ENCODE measurements at places on chromosomes 7 and 10.

DNA sequence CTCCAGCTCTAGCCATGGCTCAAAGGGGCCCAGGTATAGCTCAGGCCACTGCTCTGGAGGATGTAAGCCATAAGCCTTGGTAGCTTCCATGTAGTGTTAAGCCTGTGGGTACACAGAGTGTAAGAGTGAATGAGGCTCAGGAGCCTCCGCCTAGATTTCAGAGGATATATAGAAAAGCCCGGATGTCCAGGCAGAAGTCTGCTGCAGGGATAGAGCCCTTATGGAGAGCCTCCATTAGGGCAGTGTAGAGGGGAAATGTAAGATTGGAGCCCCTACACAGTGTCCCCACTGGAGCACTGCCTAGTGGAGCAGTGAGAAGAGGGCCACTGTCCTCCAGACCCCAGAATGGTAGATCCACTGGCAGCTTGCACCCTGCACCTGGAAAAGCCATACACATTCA is 240.8 kb upstream of the KLF14 start:
- no peak for DNase-seq

- DNase-seq = no peak
Observed at GRCh38 chr7:92303761-92304160, 58.0 kb downstream of the ANKIB1 start.

DNA sequence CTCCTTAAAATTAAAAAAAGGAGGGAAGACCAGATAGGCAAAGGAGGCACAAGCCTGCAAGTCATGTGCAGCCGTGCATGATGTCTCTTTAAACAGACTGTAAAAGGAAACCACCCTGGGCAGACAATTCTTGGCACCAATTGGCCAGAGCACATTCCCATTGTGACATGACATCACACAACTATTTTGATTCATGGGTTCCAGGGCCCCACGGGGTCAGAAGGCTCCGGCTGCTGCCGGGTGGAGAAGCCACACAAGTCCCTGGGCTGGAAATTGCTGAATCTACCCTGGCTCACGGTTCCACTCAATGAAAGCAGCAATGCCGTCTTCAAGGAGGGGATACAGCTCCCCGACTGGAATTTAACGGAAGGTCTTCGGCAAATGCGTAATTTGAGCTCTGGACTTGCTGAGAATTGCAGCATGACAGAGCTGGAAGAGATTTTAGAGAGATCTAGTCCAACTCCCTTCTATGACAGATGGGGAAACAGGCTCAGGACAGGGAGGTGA is 140.5 kb downstream of the PRKAG2 start:
- DNase-seq = peak; percentile 92

- no peak for DNase-seq
Observed at GRCh38 chr10:343231-344220, 208.3 kb downstream of the ZMYND11 start.

DNA sequence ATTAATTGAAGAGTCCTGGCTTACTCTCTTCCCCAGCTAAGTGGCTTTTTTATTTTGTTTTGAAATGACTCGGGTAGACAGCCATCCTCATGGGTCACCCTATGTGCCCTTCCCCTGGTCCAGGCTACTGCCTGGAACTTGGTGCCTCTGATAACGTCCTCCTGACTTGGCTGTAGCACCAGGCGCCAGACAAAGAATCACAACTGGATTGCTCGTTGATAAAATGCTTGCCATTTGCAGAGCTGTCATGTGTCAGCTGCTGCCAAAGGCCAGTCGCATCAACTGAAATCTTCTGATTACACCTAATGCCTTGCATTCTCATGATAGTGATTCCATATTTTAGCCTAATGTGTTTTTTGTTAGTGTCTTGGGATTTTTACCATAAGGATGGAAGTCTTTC is 27.4 kb upstream of the ABLIM1 start:
- DNase-seq = no peak

DNA sequence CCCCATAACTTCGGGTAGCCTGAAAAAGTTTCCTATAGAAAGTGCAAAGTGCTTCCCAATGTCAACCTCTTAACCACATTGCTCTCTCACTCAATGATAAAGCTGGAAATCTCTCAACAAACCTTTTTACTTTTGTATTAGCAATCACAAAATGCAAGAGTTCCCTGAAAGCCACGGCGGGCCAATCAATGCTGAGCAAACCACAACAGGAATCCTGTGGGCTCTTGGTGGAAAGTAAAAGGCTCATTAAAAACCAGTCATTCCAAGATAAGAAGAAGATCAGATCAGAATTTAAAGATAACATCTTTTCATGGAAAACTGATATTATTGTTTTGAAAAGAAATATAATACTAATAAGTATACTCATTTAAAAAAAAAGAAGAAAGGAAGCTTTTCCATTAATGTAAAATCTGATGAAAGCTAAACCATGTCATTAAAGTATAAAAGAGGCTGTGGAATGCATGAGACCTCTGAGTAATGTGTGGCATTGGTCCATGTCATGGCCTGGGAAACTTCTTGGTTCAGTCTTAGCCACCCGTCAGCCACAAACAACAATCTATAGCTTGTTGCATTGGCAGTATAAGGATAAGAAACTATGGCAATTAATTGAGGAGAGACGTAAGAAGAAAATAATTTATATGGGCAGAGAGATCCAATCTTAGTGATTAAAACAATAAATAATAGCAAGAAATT is 1066.1 kb upstream of the SORCS1 start:
- DNase-seq = no peak

- no peak for DNase-seq
Observed at GRCh38 chr7:45716380-45717203, 142.4 kb downstream of the ADCY1 start.

GRCh38 chr7:149878523-149878921 is 4.8 kb downstream of the ATP6V0E2 start:
- DNase-seq = no peak

DNA sequence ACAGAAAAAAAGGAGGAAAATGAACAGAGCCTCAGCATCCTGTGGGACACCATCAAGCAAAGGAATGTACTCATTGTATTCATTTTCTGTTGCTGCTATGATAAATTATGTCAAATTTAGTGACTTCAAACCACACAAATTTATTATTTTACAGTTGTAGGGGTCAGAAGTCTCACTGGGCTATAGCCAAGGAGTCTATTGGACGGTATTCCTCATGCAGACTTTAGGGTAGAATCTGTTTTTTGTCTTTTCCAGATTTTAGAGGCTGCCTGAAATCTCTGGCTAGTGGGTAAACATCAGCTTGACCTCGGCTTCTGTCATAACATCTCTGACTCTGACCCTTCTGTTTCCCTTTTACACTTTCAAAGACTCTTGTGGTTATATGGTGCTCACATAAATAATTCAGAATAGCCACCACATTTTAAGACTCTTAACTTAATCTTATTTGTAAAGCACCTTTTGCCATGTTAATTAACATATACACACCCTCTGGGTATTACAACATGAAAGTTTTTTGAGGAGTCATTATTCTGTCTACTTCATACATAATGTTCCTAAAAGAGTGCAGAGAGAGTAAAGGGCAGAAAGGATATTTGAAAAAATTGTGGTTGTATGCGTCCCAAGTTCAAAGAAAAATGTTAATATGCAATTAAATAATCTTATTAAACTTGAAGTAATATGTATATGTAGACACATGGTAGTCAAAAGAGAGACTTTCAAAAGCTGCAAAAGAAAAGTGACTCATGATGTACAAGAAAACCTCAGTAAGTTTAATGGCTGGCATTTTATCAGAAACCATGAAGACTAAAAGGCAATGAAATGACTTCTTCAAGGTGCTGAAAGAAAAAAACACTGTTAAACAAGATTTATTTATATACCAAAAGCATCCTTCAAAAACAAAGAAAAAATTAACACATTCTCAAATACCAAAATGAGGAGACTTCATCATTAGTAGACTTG is 70.8 kb upstream of the MEOX2 start:
- DNase-seq = peak; percentile 43

DNA sequence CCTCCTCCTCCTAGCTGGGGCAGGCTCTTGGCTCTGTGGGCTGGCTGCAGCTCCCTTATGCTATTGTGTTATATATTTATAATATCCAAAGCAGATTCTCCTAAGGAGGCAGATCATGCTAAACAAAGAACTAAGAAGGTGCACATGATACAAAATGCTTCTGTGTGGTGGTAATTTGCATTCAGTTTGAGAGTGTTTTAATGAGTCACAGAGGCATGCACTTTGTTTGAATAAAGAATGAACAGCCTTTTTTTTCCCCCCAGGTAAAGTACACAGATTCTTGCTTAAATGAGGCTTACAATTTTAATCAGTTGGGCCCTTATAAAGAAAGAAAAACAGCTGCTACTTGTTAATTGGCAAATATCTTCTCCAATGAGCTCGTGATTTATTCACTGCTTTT is 95.0 kb downstream of the FANK1 start:
- no peak for DNase-seq

GRCh38 chr7:128697302-128697905 is 25.3 kb downstream of the GARIN1A start:
- peak; percentile 8 for DNase-seq

DNA sequence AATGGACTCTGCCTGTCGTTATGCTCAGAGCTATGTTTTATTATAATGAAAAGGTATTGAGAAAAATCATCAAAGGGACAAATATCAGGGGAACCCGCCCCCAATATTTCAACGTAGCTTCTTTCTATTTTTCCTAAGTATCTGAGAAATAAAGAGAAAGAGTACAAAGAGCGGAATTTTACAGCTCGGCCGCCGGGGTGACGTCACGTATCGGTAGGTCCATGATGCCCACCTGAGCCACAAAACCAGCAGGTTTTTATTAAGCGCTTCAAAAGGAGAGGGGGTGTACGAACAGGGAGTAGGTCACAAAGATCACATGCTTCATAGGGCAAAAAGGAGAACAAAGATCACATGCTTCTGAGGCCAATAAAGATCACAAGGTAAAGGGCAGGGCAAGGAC is 281.6 kb upstream of the POM121L12 start:
- no peak for DNase-seq

- no peak for DNase-seq
Observed at GRCh38 chr10:13787015-13787421, 200.3 kb downstream of the PRPF18 start.

DNA sequence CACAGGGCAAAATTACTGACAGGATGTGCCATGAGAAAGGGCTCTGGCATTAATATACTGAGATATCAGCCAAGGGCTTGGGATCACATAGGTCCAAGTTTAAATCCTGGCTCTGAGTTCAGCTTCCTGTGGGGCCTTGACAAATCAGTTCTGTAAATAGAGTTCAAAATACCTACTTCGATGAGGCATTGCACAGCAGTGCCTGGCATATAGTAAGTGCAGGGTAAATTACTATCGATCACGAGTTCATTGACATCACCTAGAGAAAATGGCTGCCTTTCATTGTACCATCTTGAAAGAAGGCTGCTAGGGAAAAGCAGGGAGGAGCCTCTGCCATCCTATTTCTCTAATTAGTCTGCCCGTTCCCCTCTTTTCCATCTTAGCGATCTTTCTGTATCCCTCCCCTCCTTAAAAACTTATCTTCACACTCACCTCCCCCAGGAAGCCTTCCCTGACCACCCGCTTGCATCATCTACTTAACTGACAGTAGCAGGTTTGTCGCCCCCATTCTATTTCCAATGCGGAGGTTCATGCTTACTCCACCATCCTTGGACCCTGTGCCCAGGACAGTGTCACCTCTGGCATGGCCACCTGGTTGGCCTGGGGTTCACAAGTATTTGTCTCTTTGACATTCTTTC is 124.5 kb downstream of the C10orf105 start:
- DNase-seq = no peak

DNA sequence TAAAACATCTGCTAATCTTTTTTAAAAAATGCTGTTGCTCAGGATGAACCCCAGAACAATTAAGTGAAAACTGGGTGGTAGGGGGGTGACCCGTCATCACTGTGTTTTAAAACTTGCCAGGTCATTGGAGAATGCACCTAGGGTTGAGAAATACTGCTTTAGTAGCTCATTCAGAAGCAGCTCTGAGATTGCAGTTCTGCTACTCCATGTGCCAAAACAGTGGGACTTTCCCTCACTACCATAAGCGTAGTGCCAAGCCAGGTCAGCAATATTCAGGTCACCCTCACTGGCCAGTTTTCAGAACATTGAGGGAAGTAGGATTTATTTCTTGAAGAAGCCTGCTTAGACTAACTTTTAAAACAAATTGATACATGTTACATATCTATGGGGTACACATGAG is 5.2 kb downstream of the STEAP2 start:
- no peak for DNase-seq

DNA sequence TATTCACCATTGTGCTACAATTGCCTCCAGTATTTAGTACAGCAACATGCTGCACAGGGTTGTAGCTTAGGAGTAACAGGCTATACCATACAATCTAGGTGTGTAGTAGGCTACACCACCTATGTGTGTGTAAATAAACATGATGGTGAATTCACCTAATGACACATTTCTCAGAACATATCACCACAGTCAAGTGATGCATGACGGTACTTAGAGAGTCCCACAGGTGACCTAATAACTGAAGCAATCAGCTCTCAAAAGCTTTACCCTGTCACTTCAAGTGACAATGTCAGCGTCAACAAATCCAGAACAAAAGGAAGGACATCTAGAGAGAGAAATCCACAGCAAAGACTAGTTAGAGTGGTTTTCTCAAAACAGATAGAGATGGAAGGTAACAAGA is 38.8 kb downstream of the CCNJ start:
- DNase-seq = no peak

DNA sequence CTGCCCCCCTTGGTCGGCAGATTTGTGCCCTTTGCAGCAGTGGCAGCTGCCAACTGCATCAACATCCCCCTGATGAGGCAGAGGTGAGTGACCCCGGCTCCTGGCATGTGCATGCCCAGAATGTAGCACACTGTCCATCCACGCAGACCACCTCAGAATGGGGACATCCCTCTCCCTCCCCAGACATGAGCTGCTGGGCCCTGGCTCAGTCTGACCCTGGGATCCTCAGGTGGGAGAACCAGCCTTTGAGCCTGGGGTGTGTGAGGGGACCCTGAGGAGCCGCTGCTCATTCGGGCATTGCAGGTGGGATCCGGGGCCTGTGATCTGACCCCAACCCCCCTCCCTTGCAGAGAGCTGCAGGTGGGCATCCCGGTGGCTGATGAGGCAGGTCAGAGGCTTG is 5.7 kb downstream of the SFXN3 start:
- DNase-seq = no peak

GRCh38 chr10:128519581-128519980 is 393.4 kb upstream of the MKI67 start:
- DNase-seq = no peak

GRCh38 chr10:122207163-122207562 is 63.9 kb upstream of the BTBD16 start:
- DNase-seq = no peak

GRCh38 chr10:133080683-133081040 is 7.1 kb upstream of the ADGRA1 start:
- DNase-seq = no peak

Data from astrocyte of the cerebellum (primary cell).